ENCODE measurements at places on chromosomes 6 and 20.
A peak's percentile ranks its signal among the peaks of the same experiment; 100 is the strongest.

DNA sequence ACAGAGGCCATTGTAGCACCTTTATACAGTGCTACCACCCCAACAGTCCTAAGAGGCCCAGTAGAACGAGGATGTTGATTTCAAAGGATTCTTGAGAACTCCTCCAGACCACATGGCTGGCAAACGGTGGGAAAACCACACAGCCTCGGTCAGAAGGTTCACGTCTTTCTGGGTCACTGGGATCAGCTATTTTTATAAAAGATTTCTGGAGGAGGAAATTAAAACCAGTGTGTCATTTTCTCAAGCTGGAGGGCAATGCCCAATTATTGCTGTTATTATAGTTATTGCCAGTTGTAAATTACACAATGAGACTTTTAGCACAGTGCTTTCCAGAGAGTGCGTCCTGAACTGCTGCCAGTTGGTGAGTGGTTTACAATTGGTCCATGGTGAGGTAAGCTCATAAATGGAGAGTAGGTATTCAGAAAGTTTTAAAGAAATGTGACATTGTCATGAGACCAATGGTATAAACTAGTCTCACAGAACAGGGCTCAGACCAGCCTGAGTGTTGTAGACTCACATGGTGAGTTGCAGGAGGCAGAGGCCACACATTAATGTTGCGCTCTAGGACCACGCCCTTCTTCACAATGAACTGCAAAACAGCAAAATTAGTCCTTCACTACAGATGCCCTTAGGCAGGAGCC, 8.4 kb upstream of the PPP1R14C start:
- DNase-seq, result no peak

DNA sequence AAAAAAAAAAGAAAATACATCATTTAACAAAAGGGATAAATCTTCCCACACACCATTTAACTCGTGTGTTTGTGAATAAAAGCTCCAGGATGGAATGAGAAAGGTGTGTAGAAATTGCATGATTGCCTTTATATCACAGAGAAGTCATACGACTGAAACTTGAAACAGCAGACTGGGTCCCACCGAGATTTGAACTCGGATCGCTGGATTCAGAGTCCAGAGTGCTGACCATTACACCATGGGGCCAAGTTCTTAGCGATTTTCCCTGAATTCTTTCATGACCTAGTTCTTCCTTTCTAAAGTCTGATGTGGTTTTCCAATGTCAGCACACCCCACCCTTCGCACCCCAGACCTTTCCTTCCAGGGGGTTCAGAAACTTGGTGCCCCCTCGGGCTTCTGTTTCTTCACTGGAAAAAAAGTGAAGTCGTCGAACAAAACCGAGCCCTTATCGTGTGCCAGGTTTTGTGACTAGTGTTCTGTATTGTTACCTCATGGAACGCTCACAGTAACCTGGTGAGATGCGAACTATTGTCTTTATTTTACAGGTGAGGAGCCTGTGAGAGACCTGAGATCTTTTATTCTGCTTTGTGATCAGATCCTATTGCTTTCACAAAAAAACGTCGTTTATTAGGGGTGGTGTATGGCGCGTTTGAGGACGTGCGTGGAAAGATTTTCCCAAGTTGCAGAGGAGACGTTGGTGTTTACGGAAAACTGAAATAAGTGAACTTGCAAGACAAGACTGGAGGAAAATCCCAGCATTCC, 120.8 kb downstream of the OR2B2 start:
- DNase-seq, result peak; percentile 65

GRCh38 chr6:135311446-135312200, 130.5 kb downstream of the MYB start:
- DNase-seq, result no peak

DNA sequence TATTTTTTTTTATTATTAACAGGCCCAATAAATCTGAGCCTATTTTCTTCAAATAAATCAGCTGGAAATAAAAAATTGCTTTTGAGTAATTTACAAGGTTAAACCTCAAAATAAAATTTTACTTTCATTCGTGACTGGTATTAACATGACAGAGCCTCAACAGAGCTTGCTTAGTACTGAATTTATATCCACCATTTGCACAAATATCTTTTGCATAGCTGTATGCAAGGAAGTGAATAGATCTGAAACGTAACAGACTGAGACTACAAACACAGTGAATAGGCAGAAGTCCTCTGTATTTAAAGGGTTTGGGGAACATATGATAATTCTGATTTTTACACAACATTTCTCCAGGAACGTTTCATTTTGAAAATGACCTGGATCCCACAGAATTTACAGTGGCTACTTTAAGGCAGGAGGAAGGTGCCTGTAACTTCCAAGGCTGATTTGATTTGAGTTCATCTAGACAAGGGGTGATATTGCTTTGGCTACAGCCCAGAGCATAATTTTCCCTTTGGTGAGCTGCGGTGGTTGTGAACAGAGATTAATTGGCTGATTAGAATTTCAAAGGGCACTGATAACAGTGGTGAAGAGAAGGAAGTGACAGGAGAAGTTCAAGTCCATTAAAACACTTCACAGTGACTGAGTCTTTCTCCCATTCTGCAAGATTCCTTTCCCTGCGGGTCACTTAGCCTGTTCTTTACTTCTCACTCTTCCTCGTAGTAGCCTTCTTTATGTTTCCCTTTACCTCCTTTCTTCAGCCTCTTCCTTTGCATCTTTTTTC, 121.2 kb upstream of the SASH1 start:
- no peak for DNase-seq

GRCh38 chr6:31878726-31879125, at the start of gene SLC44A4:
Gene SLC44A4, minus strand, starts transcription at chr6:31878997. Its CDS starts 17 bp downstream, at chr6:31878980.
- no peak for DNase-seq

- DNase-seq, result no peak
Observed at GRCh38 chr20:7853493-7853892, 86.8 kb downstream of the HAO1 start.

DNA sequence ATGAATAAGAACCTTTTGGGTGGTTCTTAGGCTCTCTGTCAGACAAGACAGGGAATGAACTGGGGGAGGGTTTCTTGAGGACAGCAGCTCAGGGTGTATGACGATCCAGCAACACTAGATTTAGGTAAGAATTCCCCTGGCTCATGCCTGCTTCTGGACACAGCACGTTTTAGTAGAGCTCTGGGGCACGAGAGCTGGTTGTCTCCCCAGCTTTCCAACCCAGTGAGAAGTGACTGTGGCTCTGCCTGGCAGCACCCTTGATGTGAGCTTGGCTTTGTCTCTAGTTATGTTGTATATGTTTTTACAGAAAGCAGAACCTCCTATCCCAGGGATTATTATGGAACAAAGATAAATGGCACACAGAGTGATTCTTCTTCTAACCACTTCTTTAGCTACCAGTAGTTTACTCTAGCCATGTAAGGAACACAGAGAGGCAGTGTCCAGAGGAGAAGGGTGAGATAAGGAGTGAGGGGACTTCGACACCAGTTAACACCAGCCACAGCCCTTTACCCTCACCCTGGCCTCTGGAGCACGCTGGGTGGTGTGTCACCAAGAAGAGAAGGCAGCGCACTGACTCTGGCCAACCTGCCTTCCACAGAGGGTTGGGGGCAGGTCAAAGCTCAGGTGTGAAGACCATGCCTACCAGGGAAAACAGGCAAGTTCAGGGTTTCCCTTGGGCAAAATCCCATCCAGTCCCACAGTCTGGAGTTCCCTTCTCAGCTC, 3.9 kb downstream of the APOBEC2 start:
- no peak for DNase-seq

- no peak for DNase-seq
Observed at GRCh38 chr20:56826705-56827665, 197.9 kb downstream of the TFAP2C start.

DNA sequence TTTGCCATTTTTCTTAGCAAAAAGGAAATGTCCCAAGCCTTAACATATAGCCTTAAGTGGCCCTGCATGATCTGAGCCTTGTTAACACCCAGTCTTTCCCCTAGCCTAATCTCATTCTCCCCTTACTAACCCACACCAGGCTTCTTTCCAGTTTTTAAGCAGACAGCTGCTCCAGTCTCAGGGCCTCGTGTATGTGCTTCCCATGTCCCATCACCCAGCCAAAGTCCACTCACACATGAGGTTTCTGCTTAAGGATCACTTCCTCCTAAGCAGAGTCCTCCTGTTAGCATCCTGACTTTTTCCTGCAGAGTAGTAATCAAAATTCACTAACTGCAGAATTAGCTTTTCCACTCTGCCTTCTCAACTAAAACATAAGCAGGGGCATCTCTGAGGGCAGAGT, 96.1 kb downstream of the SMLR1 start:
- no peak for DNase-seq

DNA sequence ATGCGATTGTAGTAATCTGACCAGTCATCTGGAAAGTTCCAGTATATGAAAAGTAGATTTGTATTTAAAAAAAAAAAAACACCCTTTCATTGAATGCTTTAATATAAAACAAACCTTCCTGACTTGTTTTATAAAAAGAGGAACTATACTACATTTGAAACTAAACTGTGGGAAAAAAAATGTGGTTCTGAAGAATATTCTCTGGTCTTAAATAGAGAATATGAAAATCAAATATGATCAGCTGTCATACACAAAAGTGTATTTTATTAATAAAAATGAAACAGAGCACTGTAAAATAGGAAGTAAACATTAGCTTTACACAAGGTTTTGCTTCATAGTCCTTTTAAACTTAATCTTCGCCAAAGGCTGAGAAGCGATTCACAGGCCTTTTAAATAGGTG, 25.3 kb upstream of the CD83 start:
- DNase-seq, result peak; percentile 28

GRCh38 chr6:15490242-15491100, 172.4 kb downstream of the DTNBP1 start:
- no peak for DNase-seq

DNA sequence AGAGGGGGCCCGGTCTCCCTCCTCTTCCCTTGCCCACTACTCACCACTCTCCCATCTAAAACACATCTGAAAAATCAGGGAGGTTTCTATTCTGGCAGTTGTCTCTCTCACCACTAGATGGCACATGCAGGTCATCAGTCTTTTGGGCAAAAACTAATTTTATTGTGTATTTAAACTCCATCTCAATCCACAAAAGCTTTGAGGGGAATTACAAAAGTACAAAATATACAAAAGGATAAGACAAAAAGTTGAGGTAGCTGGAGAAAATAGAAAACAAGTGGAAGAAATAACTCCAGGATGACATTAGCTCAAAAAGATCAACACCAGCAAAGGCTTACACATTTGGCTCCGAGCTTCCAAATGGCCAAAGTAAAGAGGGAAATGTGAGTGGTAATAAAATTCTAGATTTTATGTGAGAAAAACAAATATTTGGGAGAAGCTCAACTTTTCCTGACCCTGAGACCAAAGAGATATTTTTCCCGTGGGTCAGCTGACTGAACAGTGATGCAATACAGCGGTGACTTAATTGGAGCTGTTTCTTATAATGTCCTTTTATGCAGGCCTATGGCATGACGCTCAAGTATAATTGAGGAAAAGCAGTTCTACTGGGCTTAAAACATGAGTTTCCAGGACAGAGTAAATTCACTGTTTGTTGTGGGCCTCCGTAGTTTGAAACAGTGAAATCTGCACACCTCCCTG, 79.8 kb upstream of the CHD6 start:
- DNase-seq, result peak; percentile 74

- DNase-seq, result no peak
Observed at GRCh38 chr6:64497634-64498033, 862.0 kb downstream of the PHF3 start.

GRCh38 chr20:63529180-63529860, 7.9 kb downstream of the PTK6 start:
- DNase-seq, result no peak

- no peak for DNase-seq
Observed at GRCh38 chr6:113843500-113844073, 13.6 kb upstream of the MARCKS start.

DNA sequence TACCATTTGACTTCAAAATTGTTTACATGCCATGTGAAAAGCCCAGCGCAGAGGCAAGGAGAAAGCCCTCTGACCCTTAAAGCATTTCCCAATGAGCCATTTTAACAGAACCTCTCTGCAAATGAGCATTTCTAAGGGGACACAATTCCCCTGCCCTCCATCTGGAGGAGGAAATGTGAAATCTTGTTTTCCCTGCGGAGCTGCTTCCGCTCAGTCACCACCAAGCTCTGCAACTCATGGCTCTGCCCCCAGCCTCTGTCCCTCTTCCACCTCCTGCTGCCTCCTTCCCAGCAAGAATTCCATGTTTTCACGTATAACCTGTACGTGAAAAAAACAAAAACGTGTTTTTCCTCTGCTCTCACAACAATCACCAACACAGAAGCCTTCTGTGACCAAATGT, 12.3 kb downstream of the RIN2 start:
- DNase-seq, result no peak

DNA sequence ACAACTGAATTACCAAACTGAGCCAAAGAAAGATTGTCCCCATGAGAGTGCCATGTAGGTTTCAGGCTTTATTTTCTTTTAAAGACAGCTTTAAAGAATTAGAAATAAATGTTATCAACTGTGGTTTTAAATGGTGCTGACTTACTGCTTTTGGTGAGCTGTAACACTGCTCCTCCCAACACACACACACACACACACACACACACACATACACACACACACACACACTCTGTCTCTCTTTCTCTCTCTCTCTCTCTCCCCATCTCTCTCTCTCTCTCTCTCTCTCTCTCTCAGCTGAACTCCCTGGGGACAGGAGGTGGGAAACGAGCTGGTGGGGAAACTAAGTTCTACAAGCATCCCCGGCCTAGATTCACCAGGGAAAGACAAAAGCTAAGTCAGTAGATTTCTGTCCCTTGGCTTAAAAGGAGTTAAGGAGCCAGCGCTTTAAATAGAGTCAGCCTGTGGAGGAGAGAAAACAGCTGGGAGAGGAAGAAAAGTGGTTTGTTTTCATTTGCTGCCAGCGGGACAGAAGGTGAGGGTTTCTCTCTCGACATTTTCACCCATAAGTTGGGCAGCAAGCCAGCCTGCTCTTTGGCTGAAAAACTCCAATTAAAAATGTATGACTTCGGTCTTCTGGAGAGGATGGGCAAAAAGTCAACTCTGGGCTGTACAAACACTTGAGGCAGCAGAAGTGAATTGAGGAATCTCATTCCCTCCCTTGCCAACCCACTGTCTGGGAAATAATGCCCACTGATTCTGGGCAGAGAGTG, 27.4 kb downstream of the CBLN4 start:
- DNase-seq, result no peak

DNA sequence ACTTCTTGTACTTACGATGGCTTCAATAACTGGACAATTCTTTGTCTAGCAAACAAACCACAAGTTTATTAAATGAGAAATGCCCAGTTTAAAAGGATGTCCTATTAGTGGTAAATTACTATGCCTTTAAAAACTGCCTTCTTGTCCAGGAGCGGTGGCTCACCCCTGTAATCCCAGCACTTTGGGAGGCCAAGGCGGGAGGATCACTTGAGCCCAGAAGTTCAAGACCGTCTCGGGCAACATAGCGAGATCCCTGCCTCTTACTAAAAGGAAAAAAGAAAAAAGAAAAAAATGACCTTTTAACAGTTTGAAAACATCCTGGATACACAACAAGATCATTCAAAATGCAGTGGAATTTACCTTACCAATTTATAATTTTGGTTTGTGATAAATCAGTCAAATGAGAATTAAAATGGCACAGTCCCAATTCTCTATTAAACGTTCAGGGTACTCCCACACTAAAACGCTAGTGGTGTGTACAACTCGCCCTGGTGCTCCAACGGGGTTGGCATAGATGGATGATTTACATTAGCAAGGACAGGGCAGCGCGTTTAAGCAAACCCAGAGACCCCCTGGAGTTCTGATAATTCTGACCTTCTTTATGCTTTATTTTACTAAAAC, 2.3 kb downstream of the ZBTB2 start:
- no peak for DNase-seq
